ENCODE measurements at places on chromosomes 2 and 18.

GRCh38 chr2:37928377-37928776, 3.3 kb downstream of the RMDN2 start:
- no peak for DNase-seq

- no peak for DNase-seq
Observed at GRCh38 chr2:6167592-6168138, 475.5 kb downstream of the SOX11 start.

GRCh38 chr2:63434024-63435001, 154.0 kb downstream of the WDPCP start:
- no peak for DNase-seq

- no peak for DNase-seq
Observed at GRCh38 chr2:60710707-60711106, 45.4 kb upstream of the PAPOLG start.

- DNase-seq: no peak
Observed at GRCh38 chr2:158213773-158214172, 112.1 kb downstream of the UPP2 start.

DNA sequence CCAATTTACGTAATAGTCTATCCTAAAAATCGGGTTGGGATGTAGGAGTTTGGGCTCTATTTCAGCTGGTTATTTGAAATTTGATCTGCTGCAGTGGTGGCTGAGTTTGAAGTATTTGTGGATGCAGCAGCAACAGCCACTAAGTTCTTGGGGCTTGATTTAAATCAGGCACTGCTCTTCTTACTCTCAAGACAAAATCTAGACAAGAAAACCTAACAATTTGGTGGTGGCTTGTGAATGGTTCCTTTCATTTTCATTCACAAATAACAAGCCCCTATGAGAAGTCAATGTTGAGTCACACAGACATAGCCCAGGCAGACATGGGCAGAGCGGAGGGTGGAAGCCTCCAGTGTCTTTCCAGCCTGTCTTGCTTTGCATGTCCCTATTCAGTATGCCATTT, 199.3 kb downstream of the LTBP1 start:
- no peak for DNase-seq

GRCh38 chr2:46461011-46461674, 18.2 kb upstream of the TMEM247 start:
- peak; percentile 58 for DNase-seq

DNA sequence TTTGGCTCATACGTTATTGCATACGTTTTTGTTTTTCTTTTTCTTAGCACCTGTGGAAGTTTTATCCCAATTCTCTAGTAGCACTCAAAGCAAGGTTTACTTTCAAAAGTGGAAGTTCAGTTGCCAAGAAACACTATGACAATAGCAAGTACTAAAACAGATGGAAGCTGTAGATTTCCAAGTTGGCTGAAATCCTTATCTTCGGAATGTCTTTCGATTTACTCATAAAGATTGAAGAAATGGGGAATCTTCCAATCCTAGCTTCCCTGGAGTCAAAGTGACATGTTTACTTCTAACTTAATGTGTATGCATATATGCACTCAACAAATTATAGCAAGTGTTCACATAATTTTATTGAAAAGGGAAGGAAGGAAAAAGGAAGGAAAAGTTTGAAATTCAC, 307.4 kb downstream of the CTNNA2 start:
- no peak for DNase-seq

- no peak for DNase-seq
Observed at GRCh38 chr2:10935953-10936942, 24.5 kb downstream of the KCNF1 start.

DNA sequence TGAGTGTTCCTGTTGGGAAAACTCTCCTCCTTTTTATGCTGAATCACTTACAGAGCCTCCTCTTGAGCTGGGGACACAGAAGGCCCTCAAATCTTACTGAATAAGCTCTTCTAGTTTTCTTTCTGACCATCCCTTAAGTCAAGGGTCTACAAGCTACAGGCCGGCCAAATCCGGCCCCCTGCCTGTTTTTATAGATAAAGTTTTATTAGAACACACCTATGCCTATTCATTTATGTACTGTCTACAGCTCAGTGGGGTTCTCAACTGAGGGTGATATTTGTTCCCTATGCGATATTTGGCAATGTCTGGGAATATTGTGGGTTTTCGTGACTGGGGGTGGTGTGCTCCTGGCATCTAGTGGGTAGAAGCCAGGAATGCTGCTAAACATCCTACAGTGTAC, 14.0 kb downstream of the CDC42EP3 start:
- DNase-seq: no peak

DNA sequence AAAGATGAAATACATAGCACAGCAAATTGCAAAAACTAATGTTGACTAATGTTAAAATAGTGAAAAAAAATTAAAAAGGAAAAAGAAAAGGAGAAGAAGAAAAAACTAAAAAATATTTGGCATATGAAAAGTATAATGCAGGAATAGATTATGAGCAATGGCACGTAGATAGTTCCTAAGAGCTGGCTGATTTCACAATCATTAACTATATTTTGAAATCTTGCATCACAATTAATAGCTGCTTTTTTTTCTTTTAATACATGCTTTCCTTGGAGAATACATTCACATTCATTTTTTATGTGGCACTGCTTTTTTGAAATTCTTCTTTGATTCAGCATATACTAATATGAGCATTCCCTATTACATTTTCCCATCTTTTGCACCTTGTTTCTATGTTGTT, 299.8 kb downstream of the DPP10 start:
- DNase-seq: no peak

GRCh38 chr18:62486290-62486964, 36.4 kb upstream of the ZCCHC2 start:
- DNase-seq: no peak

GRCh38 chr2:238653431-238654109, 194.3 kb upstream of the TWIST2 start:
- no peak for DNase-seq

- DNase-seq: no peak
Observed at GRCh38 chr2:121363632-121364420, 78.8 kb upstream of the TFCP2L1 start.

- DNase-seq: no peak
Observed at GRCh38 chr2:232085164-232085563, 123.7 kb downstream of the DIS3L2 start.

GRCh38 chr2:46363535-46364170, 66.4 kb downstream of the EPAS1 start:
- no peak for DNase-seq

GRCh38 chr2:195985741-195986140, 82.9 kb downstream of the DNAH7 start:
- DNase-seq: no peak

All from activated T-helper 1 cell treated with anti-CD3 and anti-CD28 coated beads, Interleukin-2, amount 50 U/mL, for 16 hours (primary cell).